Stimulated activated CD8-positive, alpha-beta memory T cell treated with anti-CD3 and anti-CD28 coated beads, Interleukin-2, amount 100 ng/mL, for 1 hour (primary cell): ENCODE measurements at places on chromosomes 7 and 10.

- DNase-seq, result no peak
Measured at GRCh38 chr10:121261665-121262064, 336.6 kb downstream of the FGFR2 start.

- no peak for DNase-seq
Measured at GRCh38 chr10:51501396-51501795, 198.0 kb downstream of the CSTF2T start.

GRCh38 chr7:100691676-100692577 lies 2.1 kb downstream of the GIGYF1 start:
- peak; percentile 66 for DNase-seq

DNA sequence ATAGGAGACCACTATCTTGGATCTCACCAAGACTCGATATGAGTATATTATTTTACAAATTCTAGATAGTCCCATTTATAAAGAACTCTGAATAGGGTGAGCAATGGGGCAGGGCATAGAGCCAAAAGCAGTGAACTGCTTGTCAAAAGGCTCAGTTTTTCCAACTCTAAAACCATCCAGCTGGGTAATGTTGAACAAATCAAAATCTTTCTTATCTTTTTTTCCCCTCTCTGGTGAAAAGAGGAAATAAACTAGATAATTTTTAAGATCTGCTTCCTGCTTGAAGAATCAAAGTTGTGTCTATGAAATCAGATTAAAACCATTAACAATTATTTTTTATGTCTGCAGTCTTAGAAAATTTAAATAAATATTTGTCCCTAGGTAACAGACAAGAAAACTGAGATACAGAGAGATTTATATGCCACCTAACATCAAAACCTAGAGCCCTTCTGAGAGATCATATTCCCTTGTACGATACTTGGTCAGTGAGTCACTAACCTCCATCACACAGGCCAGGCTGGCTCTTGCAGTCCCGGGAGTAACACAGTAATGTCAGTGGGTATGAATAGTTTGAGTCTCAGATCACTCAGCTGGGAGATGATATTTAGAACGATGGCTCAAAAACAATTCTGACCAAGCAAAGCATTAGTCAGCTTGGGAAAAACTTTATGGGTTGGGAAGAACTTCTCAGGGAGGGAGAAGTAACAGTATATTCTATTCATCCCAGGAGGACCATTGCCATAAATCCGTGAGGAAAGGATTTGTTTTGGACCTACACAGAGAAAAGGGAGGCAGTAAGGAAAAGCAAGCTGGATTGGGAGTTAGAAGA lies 178.8 kb downstream of the REEP3 start:
- DNase-seq, result no peak

DNA sequence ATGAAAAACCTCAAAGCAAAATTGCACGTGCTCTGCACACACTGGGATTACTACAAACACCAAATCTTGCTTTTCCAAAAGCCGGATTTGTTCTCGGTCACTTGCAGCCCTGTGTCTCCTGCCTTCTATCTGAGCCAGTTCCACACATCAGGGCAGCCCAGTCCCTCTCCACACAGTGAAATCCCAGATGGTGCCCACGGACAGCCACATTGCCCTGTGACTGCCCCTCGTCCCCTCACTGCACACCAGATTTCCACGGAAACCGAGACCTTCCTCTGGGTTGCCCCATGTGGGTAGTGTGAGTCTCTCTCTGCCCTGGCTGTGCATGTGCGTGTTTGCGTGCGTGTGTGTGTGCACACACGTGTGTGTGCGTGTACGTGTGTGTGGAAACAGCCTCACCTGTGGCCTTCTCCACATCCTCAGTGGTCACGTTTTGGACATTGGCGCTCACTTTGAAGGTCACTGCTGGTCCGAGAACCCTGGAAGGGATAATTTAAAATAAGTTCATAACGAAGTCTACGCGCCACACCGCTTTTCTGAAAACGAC lies 506.7 kb downstream of the PTPRN2 start:
- no peak for DNase-seq

DNA sequence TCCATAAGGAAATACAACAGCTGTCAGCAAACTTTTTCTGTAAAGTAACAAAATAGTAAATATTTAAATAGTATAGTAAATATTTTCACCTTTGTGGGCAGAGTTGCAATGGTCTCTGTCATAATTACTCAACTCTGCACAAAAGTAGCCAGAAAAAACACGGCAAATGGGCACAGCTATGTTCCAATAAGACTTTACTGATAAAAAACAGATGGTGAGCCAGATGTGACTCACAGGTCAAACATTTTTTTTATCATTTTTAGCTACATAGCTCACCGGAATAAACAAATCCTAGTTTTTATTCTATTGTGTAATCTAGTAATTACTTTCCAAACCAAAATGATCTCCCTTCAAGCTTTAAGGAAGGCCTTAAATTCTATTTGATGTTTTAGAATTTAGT lies 55.3 kb downstream of the NCAPG2 start:
- no peak for DNase-seq

DNA sequence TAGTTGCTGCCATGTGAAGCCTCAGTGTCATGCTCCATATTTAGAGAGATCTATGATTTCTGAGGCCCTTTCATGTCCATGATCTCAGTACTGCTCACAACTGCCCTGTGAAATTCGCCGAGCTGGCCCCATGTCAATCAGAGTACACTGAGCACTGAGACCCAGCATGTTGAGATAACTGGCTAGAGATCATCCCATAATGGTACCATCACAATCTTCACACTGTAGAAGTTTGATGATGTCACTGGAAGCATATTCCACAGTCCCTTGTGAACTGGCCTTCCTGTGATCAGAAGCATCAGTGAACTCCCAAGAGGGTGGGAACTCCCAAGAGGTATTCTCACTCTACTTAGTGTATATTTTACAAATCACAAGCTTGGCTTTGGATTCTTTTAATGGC lies 116.0 kb downstream of the EGFR start:
- DNase-seq, result no peak

DNA sequence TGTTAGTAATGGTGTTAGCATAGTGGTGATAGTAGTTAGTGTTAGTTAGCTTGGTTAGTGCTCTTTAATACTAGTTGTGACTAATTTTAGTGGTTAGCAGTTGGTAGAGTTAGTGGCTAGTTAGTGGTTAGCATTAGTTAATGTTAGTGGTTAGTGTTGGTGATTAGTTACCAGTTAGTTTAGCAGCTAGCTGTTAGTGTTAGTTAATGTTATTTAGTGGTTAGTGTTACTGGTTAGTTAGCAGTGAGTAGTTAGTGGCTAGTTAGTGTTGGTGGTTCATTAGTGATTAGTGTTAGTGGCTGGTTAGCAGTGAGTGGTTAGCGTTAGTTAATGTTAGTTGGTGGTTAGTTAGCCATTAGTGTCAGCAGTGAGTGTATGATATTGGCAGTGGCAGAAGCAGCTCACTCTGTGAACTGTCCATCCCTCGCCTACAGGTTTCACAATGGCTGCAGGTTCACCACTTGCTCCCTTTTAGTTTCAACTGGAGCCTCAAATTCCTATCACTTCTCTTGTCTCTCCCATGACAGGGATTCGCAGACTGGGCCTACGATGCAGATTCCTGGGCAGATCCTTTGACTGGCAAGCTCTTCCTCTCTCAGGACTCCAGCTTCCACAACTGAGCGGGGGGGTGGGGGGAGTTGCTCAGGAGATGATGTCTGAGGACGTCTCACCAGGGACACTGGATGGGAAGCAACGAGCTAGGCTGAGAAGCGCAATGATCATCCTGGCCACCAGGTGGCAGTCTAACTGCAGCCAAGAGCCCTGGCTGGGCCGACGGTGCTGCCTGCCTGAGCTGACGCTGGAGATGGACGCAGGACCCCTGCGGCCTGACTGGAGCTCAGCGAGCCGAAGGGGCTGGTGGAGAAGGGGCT lies 19.5 kb downstream of the GHRHR start:
- DNase-seq, result peak; percentile 46

- DNase-seq, result no peak
Measured at GRCh38 chr7:121744319-121744718, 128.6 kb upstream of the PTPRZ1 start.

DNA sequence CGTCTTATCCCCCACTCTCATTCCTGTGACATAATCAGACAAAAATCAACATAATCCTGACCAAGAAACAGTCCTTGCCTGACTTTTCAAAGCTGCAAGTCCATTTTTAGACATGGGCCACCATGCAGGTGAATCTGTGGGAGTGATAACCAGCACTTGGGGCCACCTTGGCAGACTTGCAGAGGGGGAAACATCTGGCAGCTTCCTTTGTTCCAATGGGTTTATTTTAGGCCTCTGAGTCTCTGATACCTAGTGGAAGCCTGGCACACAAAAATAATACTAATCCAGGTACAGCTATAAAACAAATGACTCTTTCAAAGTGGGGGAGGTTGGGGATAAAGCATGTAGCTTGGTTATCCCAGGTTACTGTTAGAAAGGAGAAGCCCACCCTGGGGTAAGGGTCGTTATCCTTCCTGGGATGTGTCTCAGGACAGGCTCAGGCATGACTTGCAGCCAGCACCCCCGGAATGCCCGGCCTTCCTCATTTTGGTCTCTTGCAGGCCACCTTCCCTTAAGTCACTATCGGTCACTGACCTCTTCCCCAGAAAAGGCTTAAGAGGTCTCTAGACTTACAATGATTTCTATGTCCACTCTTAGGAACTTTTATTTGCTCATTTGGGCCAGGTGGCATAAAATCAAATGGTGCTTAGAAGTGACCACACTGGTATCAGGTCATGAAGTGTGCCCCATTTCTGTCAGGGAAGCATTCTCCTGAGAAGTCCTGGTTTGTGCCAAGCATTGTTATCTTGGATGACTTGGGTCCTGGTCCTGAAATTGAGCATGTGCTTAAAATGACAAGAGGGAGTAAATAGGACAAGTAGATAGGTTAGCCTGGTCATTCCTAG lies 37.6 kb downstream of the EEPD1 start:
- DNase-seq, result no peak

DNA sequence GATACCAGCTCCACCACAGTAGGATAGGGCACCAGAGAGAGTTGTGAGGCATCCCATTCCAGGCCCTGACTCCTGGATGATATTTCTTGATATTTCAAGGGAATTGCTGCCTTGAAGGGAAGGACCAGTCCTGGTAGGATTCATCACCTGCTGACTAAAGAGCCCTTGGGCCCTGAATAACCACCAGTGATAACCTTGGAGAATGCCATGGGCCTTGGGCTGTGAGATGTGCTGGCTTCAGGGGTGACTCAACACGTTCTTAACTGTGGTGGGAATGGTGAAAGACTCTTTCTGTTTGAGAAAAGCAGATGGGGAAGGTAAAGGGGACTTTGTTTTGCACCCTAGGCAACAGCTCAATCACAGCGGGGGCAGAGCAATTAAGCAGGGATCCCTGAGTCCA lies 21.4 kb upstream of the ASZ1 start:
- DNase-seq, result no peak

GRCh38 chr10:17239345-17240085 lies 11.5 kb downstream of the VIM start:
- no peak for DNase-seq

- DNase-seq, result no peak
Measured at GRCh38 chr7:157520249-157520648, 183.4 kb downstream of the DNAJB6 start.

- DNase-seq, result no peak
Measured at GRCh38 chr7:108634036-108634435, 64.4 kb downstream of the DNAJB9 start.

DNA sequence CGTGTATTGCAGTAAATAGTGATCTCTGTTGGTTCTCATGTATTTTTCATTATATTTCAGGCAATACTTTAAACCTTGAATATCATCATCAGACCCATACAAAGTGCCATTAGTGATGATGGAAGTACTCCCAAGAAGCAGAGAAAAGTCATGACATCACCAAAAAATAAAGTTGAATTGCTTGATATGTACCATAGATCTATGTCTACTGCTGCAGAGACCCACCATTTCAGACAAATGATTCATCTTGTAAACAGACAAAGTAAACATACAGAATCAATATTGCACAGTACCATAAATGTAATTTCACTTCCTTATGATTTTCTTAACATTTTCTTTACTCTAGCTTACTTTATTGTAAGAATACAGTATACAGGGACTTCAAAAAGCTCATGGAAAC lies 347.8 kb downstream of the IPMK start:
- no peak for DNase-seq

DNA sequence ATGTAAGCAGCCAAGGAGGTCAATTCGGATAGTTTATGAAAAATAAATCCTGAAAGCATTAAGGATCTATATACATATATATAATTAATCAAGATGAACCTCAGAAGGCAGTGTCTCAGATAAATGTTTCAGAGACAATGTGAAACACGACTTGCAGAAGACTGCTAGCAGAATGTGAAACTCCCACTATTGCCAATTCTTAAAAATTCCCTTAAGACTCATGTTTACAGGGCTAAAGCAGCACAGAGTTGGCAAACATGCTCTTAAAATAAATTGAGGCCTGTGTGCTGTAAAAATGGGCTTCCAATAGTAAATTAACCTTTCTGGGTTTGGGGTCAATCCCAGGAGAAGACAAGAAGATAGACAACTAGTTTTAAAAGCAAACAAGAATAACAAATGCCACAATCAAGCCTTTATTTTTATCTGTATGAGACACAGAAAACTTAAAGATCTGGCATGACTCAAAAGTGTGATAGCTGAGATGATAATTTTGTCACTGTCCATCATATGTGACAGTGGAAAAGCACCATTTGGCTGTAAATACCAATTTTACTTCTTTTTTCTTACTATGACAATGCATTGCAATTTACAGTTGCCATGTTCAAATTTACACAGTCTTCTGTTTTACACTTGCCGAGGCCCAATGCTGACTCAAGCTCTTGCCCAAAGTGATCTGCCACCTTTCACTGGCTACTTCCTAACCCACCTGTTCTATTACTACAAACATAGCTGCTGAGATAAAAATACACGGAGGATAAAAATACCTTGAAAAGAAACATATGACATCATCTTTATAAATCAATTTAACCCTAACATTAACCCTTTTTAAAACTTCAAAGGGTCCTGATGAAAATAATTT lies 78.6 kb downstream of the CHCHD3 start:
- no peak for DNase-seq

GRCh38 chr10:127832501-127832900 lies 60.2 kb downstream of the CLRN3 start:
- no peak for DNase-seq

DNA sequence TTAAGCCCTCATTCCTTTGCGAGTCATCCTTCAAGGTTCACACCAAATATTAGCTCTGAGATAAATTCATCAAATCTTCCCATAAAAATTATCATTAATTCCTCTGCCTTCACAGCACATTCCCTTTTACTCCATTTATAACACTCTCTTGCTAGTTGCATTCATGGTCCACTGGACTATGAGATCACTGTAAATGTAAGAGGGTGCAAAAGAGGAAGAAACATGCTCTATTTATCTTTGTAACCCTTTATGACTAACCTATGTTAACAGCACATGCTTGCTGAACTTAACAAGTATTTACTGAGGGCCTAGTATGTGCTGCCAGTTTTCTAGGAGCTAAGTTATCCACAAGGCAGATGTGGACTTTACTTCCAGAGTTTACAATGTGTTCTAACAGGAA lies 86.7 kb upstream of the TMEM168 start:
- no peak for DNase-seq

- no peak for DNase-seq
Measured at GRCh38 chr7:115368998-115369397, 447.1 kb downstream of the MDFIC start.
